ENCODE measurements at places on chromosomes 2 and 18.

GRCh38 chr2:161321944-161322648, 13.9 kb downstream of the PSMD14 start:
- DNase-seq = no peak

DNA sequence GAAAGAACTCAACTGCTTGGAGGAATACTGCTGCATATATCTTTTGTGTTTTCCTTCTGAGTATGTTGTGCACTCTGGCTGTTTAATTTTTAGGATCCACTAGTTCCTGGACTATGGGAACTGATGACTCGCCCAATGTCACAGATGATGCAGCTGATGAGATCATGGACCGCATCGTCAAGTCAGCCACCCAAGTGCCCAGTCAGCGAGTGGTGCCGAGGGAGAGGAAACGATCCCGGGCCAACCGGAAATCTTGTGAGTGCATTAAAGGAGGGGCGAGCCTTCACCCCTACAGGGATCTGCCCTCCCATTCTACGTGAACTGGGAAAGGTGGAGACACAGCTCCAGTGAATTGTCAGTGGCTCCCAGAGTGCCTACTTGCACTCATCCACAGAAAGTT, 59.6 kb downstream of the TPGS2 start:
- no peak for DNase-seq

DNA sequence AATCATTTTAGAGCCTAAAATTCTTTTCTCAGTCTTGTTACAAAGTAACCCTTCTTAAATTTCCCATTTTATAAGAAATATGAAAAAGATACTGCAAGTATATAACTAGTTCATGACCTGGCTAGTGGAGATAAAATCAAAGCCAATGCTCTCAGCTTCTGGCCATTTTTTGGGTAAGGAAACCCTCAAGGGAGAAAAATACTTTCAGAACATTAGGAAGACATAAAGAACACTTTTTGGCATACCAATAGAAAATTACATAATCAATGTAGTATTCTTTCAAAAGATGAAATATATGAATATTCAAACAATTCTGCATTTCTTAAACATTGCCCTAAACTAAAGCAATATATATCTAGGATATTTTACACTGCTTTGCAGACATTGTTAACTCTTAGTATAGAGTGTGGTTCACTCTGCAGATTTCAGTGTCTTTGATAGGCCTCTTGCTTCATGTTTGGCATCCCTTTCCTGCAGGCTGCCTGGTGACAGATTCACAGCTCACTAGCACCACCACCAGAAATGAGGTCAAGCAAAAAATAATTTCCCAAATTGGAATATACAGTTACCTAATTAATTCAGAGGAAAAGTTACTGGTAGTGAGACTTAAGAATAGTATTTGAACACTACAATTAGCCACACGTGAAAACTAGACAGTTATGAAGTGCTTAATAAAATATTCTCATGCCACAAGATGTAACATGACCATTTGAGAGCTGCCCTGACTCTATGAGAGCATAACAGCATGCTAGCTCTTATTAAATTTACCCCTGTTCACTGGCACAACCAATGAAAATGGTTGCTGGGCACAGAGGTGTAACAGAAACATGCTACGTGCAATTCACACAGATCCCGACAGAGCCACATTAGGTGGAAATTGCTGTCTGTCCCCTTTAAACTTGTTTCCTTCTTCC, 36.0 kb downstream of the PAIP2B start:
- no peak for DNase-seq

DNA sequence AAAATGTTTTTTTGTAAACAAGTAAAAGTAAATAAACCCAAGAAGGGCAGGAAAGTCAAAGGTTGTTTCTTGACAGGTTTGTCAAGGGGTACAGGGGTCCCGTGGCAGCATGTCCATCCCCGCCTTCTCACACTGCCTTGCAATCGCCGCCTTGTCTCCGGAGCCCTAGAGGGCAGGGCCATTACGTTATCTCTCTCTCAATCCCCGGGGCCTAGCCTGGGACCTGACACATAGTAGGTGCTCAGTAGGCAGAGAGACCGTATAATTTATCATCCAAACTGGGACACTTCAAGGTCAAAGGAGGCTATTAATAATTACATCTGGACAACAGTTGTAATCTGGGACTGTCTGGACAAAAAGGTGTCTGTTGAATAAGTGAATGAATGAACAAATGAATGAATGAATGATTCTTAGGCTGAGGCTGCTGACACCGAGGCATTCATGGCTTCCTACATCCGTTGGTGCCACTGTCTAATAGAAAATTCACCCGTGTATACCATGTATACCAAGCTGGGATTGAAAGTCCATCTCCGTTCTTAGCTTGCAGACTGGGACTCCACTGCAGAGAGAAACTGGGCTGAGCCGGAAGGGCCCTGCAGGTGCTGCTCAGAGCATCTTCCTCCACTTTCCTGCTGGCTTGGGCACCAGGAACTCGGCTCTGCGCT, 44.8 kb upstream of the PLB1 start:
- DNase-seq = no peak

DNA sequence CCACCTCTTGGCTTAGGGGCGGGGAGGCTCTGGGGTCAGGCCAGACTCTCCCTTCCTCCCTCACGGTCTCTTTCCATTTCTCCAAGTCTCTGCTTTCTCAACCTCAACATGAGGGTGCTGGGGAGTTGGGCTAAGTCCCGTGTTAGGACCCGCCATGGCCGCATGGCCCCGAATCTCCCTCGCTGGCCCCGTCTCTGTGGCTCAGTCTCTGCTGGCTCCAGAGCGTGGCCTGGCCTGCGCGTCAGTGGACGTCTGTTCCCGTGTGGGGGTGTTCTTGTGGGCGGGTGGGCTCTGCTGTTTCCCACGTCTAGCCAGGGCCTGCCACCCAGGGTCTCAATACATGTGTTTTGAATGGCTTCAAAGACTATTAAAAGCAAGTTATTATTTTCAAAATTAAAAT, 12.4 kb downstream of the ALLC start:
- DNase-seq = no peak

DNA sequence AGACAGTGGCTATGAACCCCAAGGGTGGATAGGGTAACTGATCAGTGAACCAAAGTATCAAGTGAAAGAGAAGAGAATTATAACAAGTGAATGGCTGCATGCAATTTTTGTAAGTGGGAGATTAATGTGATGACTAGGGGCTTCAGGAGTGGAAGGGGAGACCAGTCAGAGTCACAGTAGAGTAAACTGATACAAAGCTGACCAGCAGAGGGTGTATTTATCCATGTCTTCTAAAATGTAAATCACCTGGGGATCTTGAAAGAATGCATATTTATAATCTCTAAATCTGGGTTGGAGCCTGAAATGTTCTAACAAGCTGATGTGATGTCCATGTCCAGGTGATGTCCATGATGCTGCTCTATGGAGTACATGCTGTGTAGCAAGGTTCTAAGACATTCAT, 1351.3 kb upstream of the CHAC2 start:
- no peak for DNase-seq

- DNase-seq = no peak
Measured at GRCh38 chr18:74610051-74610615, 12.5 kb downstream of the ZNF407 start.

- no peak for DNase-seq
Measured at GRCh38 chr2:11647834-11648600, 22.0 kb downstream of the NTSR2 start.

DNA sequence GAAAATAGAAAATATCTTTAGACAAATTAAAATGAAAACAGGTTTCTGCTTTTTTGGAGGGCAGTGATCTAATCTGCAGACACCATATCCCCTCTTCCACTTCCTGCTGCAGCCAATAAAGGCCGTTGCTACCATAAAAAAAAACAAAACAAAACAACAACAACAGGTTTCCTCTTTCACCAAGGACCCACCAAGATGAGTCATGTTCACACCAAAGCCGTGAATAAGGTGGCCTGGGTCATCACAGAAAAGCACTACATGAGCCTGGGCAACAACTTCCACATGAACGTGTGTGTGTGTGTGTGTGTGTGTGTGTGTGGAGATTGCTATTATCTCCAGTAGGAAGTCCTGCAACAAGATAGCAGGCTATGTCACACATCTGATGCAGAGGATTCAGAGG, 24.8 kb upstream of the TFCP2L1 start:
- no peak for DNase-seq

DNA sequence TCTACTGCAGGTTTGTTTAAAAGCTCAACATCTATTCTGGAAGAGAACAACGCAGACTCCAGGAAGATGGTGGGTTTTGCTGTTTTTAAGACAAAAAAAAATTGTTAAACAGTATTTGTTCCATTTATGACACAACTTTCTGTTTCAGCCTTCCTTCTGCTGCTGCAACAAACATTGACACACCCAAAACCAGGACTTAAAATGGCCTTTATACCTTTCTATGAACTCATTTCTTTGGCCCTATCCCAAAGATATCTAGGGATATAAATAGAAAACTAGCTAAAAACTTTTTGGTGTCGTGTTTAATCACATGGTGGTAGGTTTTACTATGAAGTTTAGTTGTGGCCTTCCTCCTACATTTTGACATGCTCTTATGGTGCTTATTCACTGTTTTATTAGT, 964 bp upstream of the GALNT3 start:
- DNase-seq = peak; percentile 12

DNA sequence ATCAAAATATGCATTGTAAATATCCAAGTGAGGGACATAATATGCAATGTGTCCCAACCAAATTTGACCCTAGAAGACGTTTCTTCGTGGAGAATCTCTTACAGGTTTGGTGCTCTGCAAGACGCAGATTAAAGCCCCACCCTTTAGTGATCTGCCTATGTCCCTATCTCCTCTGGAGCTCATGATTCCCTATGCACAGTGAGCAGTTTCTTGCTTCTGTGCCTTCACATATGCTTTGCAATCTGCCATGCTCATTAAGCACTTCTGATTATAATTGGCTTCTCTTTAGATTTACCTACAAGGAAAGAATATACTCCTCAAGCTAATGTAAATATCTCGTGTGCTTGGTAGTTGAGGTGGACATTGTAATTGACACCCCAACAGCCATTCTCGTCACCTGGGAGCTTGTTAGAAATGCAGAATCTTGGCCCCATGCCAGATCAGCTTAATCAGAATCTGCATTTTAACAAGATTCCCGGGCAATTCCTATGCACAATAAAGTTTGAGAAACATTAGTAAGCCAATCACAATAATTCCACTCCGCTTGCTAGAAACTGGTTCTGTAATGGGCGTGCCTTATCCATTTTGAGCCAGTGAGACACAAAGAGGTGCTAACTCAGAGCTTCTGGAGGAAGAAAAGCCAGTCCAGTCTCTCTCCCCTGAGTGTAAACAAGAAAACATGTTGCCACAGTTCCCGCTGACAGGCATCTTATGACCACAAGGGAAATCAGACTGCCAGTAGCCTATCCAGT, 2.8 kb upstream of the PUM2 start:
- no peak for DNase-seq

GRCh38 chr2:73333564-73333963, 40.2 kb upstream of the EGR4 start:
- no peak for DNase-seq

DNA sequence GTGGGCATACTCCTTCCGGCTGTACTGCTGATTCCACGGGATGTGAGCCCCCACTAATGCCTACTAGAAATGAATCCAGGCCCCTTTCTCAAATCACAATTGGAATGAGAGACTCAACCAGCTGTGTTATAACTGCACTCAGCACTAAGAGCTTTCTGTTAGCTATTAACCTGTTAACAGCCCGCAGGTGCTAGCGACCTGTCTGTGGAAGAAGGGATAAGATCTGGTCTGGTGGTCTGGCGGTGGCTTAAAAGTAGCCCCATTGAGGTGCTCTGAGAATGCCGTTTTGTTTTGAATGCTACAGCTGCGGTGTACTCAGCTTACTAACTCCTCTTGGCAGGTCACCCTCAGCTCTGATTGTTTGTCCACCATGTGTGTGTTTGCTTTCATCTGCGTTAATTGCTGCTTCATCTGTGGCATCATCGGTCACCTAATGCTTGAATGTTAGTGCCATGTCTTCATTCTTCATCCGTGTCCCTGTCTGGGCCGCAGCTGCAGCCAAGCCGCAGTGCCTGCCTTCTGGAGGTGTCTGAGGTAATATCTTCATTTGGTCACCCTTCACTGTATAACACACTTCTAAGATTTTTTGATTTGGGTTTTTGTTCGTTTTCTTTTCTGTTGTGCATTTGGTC, 16.3 kb downstream of the RAB12 start:
- no peak for DNase-seq

DNA sequence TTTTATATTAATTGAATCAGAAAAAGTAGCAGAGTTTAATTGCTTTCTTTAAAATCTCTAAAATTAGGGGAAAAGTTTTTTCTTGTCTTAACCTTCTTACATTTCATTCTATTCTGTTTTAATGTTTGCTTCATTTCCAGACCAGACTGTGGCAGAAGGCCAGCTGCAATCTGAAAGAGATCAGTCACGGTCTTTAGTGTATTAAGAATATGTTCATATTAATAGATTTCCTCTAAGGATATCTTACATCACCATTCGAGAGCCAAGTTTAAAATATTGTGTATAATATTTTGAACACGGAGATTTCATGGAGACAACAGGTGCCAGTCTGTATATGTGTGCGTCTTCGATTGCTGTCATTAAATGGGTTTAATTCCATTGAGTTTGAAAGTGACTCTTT, 230.9 kb upstream of the ZSWIM2 start:
- DNase-seq = no peak

DNA sequence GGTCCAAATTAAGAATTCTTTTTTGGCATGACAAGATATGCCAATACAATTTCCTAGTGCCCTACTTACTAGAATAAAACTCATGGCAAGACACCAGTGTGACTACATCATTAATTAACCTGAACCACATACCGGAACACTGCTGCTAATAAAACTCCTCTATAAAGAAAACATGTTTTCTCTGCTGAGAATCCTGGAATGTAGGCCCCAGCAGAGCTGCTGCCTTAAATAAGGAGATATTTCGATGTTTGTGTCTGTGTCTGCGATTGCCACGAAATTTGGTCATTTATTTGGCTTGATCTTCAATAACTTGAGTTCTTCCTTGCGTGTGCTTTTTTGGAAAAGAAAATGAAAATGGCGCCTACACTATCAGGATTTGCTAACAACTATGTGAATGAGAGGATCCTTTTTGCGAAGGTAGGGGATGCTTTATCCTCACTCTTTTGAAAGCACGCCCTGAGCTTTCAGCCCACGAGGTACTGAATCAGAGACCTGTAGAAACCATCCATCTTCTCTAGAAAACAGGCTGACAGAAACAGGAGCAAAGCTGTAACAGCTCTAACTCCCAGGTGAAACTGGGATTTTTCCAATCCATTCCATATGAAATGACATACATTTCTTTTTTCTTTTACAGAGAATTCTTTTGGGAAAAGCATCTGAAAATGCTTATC, 27.0 kb downstream of the KLF7 start:
- no peak for DNase-seq

- no peak for DNase-seq
Measured at GRCh38 chr2:128402911-128403670, 84.4 kb upstream of the HS6ST1 start.

- DNase-seq = no peak
Measured at GRCh38 chr2:72275084-72275483, 127.4 kb upstream of the CYP26B1 start.

GRCh38 chr2:64453770-64454385, at the start of gene LGALSL:
TSS of gene LGALSL (plus strand) at chr2:64454162. CDS start at chr2:64454546, 384 bp downstream.
- peak; percentile 92 for DNase-seq

- no peak for DNase-seq
Measured at GRCh38 chr2:124353656-124354055, 328.6 kb downstream of the CNTNAP5 start.

GRCh38 chr2:241378816-241379215, 22.7 kb downstream of the FARP2 start:
- no peak for DNase-seq

Measured in GM20000 (cell line).